Activated CD8-positive, alpha-beta T cell treated with anti-CD3 and anti-CD28 coated beads, Interleukin-2, amount 10 ng/mL, durations not matched to agents 7 days and 5 days (primary cell): ENCODE measurements at places on chromosomes 6 and 20. TPM values are rescaled to one million over a fixed set of nuclear protein-coding genes. Genes with fewer than 3 reads are reported as not detected.

The SGK1 gene
- 21.2 TPM for total RNA-seq

The TTI1 gene
- 29.3 TPM for total RNA-seq

The MCM8 gene
- 38.8 TPM for total RNA-seq

The TAAR6 gene
- total RNA-seq, result not detected

The LMBRD1 gene
- 19.6 TPM for total RNA-seq

The HAO1 gene
- not detected for total RNA-seq

The ZFP64 gene
- 10.5 TPM for total RNA-seq

DNA sequence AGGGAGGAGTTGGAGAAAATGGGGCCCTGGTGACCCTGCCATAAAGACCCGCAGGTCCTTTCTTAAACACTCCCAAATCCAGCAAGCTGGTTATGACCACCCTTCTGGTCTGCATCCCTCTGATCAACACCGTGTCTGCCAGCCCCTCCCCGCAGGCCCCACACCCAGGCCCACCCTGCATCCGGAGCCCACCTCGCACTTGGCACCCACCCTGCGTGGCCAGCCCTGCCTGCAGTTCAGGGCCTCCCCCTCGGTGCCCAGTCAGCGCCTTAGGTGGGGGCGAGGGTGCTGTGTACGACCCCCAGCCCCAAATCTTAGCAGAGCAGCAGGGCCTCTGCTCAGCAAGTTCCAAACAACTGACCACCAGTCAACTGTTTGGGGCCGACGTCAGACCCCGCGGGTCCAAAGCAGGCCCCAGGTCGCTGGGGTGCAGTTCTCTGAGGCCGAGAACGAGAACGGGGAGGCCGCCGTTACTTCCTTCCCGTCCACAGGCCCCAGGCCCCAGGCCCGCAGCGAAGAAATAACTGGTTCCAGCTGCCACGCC, 1.2 kb downstream of the ACSS1 start:
- peak overlapping the region; percentile 86 for H3K4me3 ChIP-seq
- peaks cover 18% of the 10 kb centered on the region for H3K36me3 ChIP-seq
- H3K4me1 ChIP-seq, result peaks cover 50% of the 10 kb centered on the region

DNA sequence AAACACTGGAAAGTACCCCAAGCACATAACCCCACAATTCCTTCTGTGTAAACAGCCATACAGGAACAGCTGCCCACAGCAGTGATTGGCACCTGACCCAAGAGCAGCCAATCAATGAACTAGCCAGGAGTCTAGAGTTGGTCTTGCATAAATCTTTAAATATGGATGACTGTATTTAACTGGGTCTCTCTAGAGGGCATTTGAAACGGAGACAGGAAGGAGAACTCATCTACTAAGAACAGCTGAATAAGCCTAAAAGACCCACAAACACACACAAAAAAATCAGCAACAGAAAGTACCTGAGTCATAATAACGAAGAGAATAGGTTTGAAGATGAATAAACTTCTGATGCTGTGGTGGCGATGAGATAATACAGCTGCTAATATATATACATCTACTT, 49.0 kb upstream of the ASF1A start:
- H3K27ac ChIP-seq, result peak overlapping the region; percentile 55
- H3K36me3 ChIP-seq, result peaks cover 36% of the 10 kb centered on the region
- H3K27me3 ChIP-seq, result no peaks in the 10 kb centered on the region
- DNase-seq, result no peak
- H3K4me1 ChIP-seq, result peaks cover 17% of the 10 kb centered on the region

- no peak for DNase-seq
- peaks cover 17% of the 10 kb centered on the region for H3K4me1 ChIP-seq
- no peaks in the 10 kb centered on the region for H3K27me3 ChIP-seq
- H3K36me3 ChIP-seq, result peaks cover 8% of the 10 kb centered on the region
- H3K27ac ChIP-seq, result no peak overlapping the region
Measured at GRCh38 chr20:25360631-25361286, 29.9 kb downstream of the ABHD12 start.

- H3K27me3 ChIP-seq, result no peaks in the 10 kb centered on the region
- DNase-seq, result no peak
- H3K4me3 ChIP-seq, result no peak overlapping the region
- peaks cover 8% of the 10 kb centered on the region for H3K4me1 ChIP-seq
Measured at GRCh38 chr6:20879526-20879925, 345.3 kb downstream of the CDKAL1 start.

DNA sequence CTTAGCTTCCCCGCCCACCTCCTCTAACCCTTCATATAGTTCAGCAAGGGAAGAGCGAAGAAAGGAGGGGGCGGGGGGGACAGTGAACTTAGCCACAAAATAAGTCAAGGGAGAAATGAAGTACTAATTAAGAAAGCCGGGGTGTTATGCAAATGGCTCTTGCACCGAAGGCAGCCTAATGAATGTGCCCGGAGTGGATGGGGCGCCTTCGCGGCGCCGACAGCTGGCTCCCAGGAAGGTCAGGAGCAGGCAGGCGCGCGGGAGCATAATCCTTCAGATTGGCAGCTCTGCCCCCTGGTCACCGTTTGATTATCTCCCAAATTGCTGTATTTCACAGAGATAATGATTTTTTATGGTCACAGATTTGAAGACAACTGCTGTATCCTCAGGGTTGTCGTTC, 395.1 kb downstream of the TFAP2B start:
- no peaks in the 10 kb centered on the region for H3K4me1 ChIP-seq
- H3K4me3 ChIP-seq, result no peak overlapping the region
- H3K27me3 ChIP-seq, result no peaks in the 10 kb centered on the region
- H3K36me3 ChIP-seq, result no peaks in the 10 kb centered on the region

- no peaks in the 10 kb centered on the region for H3K36me3 ChIP-seq
- peaks cover 16% of the 10 kb centered on the region for H3K4me1 ChIP-seq
- no peak overlapping the region for H3K4me3 ChIP-seq
- peaks cover 12% of the 10 kb centered on the region for H3K27me3 ChIP-seq
Measured at GRCh38 chr6:159178847-159179246, 9.6 kb downstream of the FNDC1 start.

DNA sequence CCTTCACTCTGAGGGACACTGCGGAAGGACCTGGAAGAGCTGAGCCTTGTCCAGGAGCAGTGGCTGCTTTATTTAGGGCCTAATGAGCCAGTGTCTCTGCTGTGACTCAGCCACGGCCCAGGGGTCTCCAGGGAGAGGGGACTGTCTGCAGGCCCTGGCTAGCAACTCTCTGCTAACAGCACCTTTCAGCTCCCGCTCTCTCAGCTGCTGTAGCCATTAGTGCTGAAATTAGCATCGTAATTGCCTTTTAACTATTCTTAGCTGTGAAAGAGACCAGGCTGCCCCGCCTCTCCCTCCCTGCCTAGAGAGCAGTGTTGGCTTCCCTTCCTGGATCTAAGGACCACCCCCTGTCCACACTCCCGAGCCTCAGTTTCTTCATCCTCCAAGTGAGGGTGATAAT, 53.1 kb upstream of the SLC32A1 start:
- H3K4me3 ChIP-seq, result no peak overlapping the region
- DNase-seq, result no peak
- peaks cover 6% of the 10 kb centered on the region for H3K4me1 ChIP-seq
- no peak overlapping the region for H3K27ac ChIP-seq

DNA sequence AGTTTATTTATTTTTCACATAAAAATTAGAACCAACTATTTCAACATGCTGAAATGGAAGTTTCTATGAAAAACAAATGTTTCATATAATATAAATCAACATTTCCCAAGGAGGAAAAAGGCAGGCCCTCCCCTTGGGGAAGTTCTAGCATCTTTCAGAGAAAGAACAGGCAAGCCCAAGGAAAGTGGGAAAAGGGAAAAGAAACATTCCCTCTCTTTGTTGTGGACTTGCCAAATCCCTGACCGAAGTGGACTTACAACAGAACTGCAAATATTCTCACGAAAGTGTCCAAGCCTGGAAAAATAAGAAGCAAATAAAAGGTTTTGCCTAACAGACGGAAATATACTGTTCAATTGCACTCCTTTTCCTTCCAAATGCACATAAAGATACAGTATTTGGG, 214.4 kb downstream of the ATXN1 start:
- no peak overlapping the region for H3K27ac ChIP-seq
- peaks cover 4% of the 10 kb centered on the region for H3K36me3 ChIP-seq
- H3K4me3 ChIP-seq, result no peak overlapping the region
- DNase-seq, result no peak

DNA sequence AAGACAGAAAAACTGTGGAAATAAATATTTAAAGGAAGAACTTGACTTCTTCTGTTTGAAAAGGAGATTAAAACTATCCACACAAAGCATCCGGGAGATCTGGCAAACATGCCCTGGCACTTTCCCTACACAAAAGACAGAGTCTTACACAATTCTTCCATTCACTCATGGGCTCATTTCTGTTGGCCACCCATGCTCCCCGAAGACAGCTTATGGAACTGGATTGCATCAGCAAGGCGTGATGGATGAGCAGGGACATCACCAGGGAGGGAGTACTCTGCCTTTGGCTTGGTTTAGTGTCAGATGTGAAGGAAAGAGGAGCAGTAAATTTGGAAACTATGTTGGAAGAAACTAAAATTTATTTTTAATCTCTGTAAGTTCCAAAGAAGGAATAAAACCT, 379.3 kb downstream of the CD109 start:
- H3K27ac ChIP-seq, result no peak overlapping the region
- no peaks in the 10 kb centered on the region for H3K4me1 ChIP-seq
- no peaks in the 10 kb centered on the region for H3K27me3 ChIP-seq
- no peaks in the 10 kb centered on the region for H3K36me3 ChIP-seq
- no peak for DNase-seq

GRCh38 chr6:166561771-166562359, 24.6 kb downstream of the RAMACL start:
- DNase-seq, result no peak
- H3K36me3 ChIP-seq, result no peaks in the 10 kb centered on the region
- H3K27ac ChIP-seq, result no peak overlapping the region
- H3K27me3 ChIP-seq, result peaks cover 8% of the 10 kb centered on the region
